ENCODE measurements at places on chromosomes 2 and 18.

GRCh38 chr2:42881732-42882131 lies 89.3 kb upstream of the HAAO start:
- DNase-seq: no peak

GRCh38 chr2:201857326-201857725 lies 51.0 kb downstream of the CDK15 start:
- DNase-seq: no peak

DNA sequence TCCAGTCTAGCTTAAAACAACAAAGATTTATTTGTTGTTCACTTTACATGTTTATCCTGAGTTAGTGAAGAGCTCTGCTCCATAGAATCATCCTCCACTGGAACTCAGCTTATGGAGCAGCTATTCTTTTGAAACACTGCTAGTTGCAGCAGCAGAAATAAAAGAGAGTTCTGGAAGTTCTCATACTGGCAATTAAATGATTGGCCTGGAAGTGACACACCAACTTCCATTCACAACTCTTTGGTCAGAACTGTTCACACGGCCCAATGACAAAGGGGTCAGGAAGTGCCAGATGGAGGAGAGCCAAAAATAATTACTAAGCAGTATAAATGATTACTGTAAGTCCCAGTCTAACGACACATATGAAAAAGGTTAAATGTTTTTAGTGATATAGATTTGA lies 39.1 kb downstream of the FBXO11 start:
- DNase-seq: peak; percentile 32

DNA sequence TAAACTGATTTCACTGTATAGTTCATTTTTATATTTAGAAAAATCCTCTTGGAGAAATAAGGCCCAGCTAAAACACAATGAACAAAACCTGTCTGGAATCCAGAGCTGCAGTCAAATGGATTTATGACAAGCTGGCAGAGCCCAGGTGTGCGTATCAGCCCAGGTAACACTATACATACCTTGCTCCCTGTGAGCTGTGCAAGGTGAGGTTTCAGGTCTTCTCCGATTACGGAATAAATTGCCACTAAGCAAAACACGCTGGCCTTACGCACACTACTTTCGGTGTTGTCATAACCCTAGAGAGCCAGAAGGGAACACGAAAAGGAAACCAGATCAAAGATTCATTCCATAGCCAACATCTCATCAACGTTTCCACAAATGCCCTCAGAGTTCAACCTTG lies 61.9 kb upstream of the TFCP2L1 start:
- DNase-seq: no peak

DNA sequence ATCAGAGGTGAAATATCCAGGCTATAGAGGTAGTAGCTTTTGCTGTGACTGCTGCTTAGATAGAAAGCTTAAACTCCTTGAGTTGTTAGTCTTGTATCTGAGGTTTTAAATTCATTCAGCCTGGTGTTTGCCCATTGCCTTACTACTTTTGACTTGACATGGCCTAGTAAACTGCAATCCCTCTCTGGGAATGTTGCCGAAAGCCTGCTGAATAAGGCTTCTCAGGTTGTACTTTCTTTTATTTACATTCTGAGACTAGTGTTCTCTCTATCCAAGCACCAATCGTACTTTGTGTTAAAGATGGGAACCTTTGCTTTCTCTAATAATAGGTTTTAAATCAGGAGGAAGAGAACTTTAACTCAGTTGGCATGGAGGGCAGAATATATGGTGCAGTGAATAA lies 357.6 kb upstream of the CWC22 start:
- no peak for DNase-seq

All from NCI-H1105 treated with DMSO at 0.1 percent for 48 hours (cell line).